CD4-positive, alpha-beta T cell treated with Interleukin-1 beta for 1 hour (primary cell): ENCODE measurements at places on chromosomes 3 and 15.
A peak's percentile ranks its signal among the peaks of the same experiment; 100 is the strongest.

DNA sequence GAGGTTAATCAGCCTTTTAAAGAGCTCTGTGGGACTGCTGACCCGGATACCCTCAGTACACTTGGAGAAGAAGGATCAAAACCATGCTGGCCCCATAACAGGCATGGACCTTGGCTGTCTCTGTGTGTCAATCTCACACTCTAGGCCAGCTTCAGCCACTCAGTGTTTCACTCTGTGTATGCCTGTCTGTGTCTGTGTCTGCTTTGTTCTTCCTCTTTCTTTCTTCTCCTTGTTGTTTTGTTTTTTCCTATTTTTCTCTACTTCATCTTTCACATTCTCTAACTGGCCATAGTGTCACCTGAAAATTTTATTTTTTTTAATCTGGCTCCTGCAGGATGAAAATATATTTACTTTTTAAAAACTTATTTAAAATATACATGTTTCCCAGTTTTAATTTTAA lies 51.1 kb downstream of the SERP1 start:
- no peak for DNase-seq

DNA sequence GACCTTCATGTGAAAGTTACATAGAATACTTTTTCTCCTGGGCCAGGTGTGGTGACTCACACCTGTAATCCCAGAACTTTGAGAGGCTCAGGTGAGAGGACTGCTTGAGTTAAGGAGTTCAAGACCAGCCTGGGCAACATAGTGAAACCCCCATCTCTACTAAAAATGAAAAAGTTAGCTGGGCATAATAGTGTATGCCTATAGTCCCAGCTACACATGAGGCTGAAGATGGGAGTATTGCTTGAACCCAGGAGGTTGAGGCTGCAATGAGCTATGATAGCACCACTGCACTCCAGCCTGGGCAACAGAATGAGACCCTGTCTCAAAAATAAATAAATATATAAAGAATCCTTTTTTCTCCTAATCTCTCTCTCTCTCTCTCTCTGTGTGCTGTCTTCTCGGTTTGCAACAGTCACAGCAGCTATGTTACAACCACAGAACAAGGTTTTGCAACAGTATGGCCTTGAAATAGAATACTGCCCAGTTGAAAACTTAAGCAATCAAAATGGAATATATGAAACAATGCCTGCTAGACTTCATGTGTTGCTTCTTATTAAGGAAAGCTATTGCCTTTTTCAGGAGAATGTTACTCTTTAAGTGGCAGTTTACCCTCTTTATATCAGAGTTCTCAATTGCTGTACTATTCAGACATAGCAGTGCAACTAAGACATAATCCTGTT lies 12.3 kb upstream of the DENND4A start:
- DNase-seq: no peak

DNA sequence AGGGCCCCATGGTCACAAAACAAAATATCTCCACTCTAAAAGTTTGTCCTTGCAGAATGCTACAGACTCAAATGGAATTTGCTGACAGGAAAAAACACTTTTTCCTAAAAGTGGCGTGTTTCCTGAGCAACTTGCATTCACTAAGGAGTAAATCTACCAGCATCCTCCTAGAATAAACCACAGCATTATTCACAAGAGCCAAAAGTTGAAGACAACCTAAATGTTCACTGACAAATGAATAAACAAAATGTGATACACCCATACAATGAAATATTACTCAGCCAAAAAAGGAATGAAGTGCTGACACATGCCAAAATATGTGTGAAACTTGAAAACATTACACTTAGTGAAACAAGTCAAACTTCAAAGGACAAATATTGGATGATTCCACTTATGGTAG lies 28.9 kb downstream of the ITGB5 start:
- DNase-seq: no peak

DNA sequence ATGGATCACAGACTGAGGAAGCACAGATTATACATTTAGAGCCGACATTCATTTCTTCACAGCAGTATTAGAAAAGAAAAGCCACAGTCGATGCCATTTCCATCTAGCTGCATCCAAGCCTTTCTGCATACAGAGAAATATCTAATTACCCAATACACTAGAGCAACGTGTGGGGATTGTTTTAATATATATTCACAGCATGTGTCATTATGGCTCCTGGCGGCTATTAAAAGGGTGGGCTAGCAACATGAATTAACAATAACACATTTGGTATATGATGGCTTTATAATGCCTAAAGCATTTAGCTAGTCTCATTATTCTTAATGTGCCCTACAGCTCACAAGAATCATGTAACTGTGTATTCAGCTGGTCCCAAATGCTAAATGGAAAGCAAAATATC lies 1030.5 kb downstream of the FHIT start:
- no peak for DNase-seq

GRCh38 chr3:3729261-3729660 lies 70.0 kb upstream of the LRRN1 start:
- no peak for DNase-seq

- DNase-seq: no peak
These were observed 55.5 kb upstream of the SLCO2A1 start for GRCh38 chr3:134085034-134085775.

GRCh38 chr15:90000186-90001001 lies 730 bp upstream of the ZNF710 start:
- no peak for DNase-seq

DNA sequence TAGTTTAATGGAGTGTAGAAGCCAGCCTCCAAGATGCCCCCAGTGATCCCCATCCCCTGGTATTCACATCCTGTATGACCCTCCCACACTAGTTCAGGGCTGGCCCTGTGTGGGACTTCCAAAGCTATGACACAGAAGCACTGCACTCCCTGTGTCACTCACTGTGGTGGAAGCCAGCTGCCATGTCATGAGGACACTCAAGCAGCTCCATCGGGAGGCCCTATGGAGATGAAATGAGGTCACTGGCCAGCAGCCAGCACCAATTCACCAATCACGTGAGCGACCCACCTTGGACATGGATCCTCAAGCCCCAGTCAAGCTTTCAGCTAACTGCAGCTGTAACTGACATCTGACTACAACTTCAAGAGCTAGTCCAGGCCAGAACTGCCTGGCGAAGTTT lies 3.9 kb upstream of the ACAN start:
- DNase-seq: no peak

GRCh38 chr3:184290331-184290730 lies 8.7 kb upstream of the PSMD2 start:
- no peak for DNase-seq

- no peak for DNase-seq
These were observed 216.6 kb downstream of the SUCLG2 start for GRCh38 chr3:67437789-67438188.

- no peak for DNase-seq
These were observed 5.0 kb upstream of the CCR2 start for GRCh38 chr3:46348823-46349482.

DNA sequence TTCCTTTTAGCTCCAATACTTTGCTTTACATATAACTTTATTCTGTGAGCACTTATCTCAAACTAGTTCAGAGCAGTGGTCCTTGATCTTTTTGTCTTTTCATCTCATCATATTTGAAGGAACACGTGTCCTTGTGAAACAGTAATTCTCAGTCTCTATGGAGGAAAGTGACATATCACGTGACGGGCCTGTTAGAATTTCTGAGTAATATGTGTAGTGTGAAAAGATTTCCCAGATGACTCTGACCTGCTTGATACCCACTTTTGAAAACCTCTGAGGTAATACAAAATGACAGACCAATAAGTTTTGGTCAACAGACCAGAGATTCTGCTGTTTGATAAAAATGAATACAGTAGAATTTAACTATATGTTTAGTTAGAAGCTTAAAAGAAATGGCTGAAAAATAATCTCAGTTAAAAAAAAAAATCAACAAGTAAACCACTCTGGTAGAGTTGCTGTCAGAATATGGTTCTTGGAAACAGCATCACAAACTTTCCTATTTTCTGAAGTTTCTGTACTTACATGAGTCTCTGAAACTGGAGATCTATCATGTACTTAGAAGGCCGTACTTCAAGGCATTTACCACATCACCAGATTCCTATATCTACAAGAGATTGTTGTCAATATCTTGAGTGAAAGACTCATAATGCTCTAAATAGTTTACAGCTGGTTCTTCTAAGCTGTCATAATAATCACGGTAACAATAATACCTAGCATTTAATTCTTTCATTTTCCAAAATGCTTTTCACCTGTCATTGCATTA lies 590.2 kb upstream of the TBL1XR1 start:
- DNase-seq: peak; percentile 17

DNA sequence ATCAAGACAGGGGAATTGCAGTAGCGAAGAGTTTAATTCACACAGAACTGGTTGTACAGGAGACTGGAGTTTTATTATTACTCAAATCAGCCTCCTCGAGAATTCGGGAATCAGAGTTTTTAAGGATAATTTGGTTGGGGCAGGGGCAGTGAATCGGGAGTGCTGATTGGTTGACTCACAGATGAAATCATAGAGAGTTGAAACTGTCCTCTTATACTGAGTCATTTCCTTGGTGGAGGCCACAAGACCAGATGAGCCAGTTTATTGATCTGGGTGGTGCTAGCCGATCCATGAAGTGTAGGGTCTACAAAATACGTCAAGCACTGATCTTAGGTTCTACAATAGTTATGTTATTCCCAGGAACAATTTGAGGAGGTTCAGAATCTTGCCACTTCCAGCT lies 5.3 kb upstream of the ZNF770 start:
- no peak for DNase-seq

DNA sequence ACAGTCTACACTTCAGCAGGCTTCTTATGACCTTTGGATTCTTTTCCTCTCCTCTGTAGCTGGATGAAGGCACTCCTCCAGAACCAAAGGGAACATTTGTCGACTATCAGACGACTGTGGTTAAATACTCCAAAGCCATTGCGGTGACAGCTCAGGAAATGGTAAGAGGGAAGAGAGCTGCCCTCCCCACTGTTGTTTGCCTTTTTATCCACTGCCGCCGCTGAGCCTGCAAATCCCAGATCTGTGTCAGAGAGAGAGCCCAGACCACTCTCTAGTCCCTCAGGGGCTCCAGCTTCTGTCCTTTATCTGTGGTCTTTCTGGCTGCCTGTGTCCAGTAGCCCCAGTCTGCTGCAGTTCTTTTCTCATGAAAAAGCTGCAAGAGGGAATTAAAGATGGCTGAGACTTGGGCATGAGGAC lies 261.5 kb upstream of the TPM1 start:
- no peak for DNase-seq

- no peak for DNase-seq
These were observed 42.2 kb downstream of the PXYLP1 start for GRCh38 chr3:141273700-141274410.

DNA sequence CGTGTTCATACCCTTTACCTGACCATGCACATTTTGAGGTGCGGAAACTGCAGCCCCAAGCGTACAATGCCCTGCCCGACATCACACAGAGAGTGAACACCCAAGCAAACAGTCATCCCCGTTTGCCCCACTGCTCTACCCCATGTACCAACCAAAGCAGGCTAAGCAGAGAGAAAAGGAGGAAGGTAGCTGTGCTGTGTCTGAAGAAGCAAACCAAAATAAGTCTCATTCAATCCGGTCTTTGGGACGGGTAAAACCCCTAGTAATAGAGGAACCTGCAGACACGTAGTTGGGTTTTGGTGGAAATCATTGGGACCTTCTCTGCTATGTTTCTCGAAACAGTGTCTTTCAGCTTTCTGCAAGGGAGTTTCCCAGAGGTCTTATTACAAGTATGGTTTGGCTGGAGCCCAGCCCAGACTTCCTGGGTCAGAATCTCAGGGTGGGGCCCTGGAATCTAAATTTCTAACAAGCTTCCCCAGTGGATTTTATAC lies 164.6 kb upstream of the HES1 start:
- peak; percentile 43 for DNase-seq

DNA sequence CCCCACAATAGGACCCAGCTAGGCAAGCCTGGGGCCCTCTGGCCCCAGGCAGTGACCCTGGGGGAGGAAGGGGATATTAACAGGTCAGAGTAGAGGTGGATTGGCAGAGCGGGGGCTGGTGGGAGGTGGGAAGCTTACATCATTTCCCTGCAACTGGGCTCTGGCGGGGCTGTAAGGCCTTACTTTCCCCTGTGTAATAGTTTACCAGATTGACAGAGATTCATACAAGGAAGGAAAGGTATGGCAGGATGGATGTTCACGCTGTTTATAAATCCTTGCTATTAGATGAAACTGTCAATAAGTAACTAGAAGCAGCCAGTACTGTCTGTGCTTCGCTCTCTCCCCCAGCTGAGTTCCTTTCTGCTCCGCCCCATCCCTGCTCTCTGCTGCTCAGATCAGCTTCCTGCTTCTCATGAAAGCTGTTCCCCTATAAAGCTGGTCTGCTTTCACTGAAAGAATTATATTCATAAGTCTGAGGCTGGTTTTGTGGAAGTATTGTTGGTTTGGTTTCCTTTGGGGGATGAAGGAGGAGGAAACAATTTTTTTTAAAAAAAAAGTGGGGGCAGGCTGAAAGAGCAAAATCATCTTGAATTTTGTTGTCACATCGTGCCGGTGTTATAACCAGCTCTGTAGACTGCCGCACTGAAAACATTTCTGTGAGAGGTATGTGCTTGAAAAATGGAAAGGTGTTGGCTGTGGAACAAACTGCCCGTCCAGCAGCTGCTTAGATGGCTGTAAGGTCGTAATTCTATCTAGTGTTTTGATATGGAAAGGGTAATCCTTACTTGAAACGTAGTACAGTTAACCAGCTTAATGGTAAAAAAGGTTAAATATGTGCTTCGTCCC lies 76.4 kb downstream of the BBX start:
- DNase-seq: peak; percentile 40

DNA sequence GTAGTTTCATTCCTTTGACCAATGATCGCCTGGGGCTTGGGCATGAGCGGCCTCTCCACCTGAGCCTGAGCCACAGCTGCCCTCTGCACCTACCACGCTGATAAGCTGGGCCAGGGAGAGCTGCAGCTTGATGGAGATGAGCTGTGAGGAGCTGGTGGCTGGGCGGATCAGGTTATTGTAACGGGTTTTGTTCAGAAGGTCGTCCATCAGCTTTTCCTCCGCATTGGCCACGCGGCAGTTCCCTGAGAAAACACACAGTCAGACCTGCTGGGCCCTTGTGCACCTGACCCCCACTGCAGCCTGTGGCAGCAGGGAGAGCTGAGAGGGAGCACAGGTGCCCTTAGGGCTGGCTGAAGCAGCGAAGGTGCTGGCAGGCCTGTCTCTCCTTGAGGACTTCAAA lies 5.7 kb downstream of the CHRNB4 start:
- no peak for DNase-seq

GRCh38 chr3:114214542-114215341 lies 22.6 kb downstream of the ZNF80 start:
- peak; percentile 83 for DNase-seq
